Activated CD8-positive, alpha-beta T cell treated with anti-CD3 and anti-CD28 coated beads, Interleukin-2, amount 10 ng/mL, durations not matched to agents 7 days and 5 days (primary cell): ENCODE measurements at places on chromosomes 11 and 22. TPM values are rescaled to one million over a fixed set of nuclear protein-coding genes. Genes with fewer than 3 reads are reported as not detected.

FBLN1 gene
- total RNA-seq, result not detected

NAALAD2 gene
- not detected for total RNA-seq

SLC22A8 gene
- not detected for total RNA-seq

SDF2L1 gene
- total RNA-seq, result 85.9 TPM

GRCh38 chr11:102473543-102473942 lies 21.0 kb upstream of the TMEM123 start:
- no peak for DNase-seq
- no peak overlapping the region for H3K27ac ChIP-seq

GRCh38 chr11:79100093-79100910 lies 340.5 kb downstream of the TENM4 start:
- H3K4me1 ChIP-seq, result no peaks in the 10 kb centered on the region
- H3K27me3 ChIP-seq, result no peaks in the 10 kb centered on the region
- DNase-seq, result peak; percentile 53

GRCh38 chr11:81135570-81135969 lies 1598.1 kb downstream of the FAM181B start:
- H3K27me3 ChIP-seq, result no peaks in the 10 kb centered on the region
- H3K36me3 ChIP-seq, result no peaks in the 10 kb centered on the region
- DNase-seq, result no peak
- no peak overlapping the region for H3K4me3 ChIP-seq
